ENCODE measurements at places on chromosomes 13 and 19.
A peak's percentile ranks its signal among the peaks of the same experiment; 100 is the strongest.

DNA sequence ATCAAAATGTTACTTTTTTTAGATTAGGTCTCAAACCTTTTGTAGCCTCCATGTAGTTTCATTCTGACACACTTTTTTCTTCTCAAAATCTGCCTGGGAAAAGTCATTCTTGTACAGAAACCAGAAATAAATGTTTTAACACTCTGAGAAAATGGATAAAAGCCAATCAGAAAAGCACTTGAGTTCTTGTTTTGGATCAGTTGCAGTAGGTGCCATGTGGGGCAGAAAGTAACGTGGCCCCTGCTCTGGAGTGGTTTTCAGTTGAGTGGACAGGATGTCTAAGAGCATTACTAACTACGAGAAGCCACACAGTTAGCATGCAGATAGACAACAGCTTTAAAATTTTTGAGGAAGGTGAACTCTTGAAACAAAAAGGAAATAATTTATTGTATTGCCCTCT is 19.1 kb downstream of the GPR183 start:
- DNase-seq = peak; percentile 69

DNA sequence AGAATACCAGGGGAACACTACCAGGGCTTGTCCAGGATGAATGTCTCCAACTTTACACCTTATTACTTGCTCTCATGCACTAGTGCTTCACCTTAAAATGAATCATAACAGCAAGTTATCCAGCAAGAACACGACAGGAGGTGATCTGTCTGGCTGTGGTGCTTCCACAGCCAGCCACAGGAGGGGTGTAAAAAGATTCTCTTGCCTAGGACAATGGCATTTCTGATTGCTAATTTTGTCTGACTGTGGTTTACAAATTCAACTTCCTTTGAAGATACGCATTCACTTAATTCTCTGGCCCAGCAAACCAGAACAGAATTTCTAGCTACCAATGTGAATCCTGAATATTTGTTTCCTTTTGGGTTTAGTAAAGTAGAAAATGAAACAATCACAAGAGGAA is 23.1 kb upstream of the COG3 start:
- no peak for DNase-seq

DNA sequence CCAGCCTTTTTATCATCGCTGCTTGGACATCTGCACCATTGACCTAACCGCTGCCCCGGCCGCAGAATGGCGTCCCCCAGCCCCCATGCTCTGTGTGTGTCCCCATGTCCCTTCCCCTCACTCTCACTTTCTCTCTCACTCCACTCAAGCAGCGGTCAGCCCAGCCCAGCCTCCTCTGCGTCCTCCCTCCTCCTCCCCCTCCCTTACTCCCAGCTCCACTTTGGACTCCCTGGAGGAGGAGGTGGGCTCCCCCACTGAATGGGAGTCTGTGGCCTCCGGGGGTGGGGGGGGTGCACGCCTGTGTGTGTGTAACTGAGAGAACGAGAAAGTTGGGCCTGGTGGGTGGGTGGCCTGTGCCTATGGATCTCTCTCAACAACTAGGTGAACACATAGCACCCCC is 2.2 kb downstream of the MAP2K7 start:
- DNase-seq = no peak

GRCh38 chr13:46817095-46817494 is 20.1 kb upstream of the ESD start:
- DNase-seq = no peak

- no peak for DNase-seq
These were observed 26.0 kb downstream of the DPRX start for GRCh38 chr19:53657778-53658177.

DNA sequence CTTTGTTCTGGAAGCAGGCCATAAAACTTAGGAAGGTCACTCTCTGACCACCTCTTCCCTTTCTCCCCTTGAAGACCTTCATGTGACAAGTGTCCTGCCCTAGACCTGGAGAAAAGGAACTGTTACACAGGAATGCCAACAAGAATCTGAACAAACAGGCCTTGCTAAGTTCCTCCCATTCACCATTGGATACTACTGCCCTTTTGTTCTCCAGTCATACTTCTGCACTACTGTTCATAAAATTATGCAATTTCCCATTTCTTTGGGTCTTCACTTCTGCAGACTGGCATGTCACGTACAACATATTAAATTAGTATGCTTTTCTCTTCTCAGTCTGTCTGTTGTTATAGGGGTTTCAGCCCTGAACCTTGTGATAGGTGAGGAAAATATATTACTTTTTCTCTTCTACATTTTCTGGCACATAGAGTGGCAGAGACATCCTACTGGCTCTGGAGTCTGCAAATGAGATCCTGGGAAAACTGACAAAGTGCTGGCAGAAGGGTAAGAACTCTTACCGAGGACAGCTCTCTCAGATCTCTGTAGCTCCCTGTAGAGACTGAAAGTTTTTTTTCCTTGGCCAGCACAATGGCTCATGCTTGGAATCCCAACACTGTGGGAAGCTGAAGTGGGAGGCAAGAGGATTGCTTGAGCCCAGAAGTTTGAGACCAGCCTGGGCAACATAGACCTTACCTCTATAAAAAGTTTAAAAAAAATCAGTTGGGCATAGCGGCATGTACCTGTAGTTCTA is 87.6 kb upstream of the SPRY2 start:
- DNase-seq = no peak

- no peak for DNase-seq
These were observed 655.0 kb downstream of the OLFM4 start for GRCh38 chr13:53683608-53684007.

GRCh38 chr13:29918845-29919244 is 68.4 kb upstream of the UBL3 start:
- DNase-seq = no peak

GRCh38 chr13:111177081-111177711 is 62.1 kb downstream of the ARHGEF7 start:
- peak; percentile 70 for DNase-seq

- DNase-seq = no peak
These were observed 113.5 kb downstream of the FOXO1 start for GRCh38 chr13:40552895-40553294.

DNA sequence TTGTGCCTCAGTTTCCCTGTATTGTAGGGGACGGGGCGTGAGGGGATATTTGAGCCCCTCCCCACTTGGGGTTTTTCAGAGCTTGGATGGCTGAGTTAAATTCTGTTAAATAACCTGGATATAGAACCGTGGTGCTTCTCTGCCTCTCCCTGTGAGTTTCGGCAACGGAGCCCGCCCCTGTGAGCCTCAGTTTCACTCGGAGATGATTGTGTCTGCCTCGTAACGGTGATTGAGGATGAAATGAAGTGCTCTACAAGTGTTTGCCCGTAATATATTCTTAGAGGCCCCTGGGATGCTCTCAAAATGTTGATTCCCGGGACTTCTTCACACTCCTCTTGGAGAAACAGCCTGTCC is 509 bp downstream of the KXD1 start:
- peak; percentile 1 for DNase-seq

Measured in NCI-H1092 treated with DMSO at 0.1 percent for 48 hours (cell line).